ENCODE measurements at places on chromosomes 16 and 17. TPM values are rescaled to one million over a fixed set of nuclear protein-coding genes. Genes with fewer than 3 reads are reported as not detected.

SAP30BP gene
- total RNA-seq, result 72.5 TPM

GRCh38 chr17:21033350-21033749, 9.5 kb downstream of the USP22 start:
- DNase-seq, result no peak

GRCh38 chr17:45646288-45646988, 137.7 kb upstream of the CRHR1 start:
- DNase-seq, result no peak

DNA sequence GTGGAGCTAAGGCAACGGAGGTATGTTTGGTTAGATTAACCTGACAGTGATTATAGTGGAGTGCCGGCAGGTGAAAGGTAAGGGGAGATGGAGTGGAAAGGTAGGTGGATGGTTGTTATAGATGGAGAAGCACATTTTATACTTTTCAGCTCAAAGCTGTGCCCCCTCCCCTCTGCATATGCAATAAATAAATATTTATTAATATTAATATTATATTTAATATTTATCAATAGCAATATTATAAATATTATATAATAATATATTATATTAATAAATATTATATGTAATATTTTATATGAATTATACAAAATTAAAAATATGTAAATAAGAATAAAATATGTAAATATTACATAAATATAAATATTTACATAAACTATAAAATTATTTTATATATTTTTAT, 70.0 kb downstream of the WSCD1 start:
- DNase-seq, result no peak

WNT3 gene
- 0.39 TPM for total RNA-seq

DNA sequence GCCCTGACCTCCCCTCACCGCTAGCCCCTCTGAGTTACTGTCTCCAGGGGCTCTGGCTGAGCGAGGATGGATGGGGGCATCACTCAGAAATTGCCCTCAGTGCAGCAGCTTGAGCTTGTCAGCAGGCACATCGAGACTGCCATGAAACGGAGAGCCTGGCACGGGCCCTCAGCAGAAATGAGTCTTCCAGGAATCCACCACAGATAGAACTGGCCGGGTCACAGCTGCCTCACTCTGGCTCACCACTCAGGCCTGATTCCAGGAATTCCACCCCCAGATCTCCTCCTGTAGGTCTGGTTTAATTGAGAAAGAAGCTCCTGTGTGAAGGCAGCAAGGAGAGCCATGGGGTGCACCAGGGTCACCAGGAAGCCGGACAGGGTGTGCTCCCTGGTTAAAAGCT, 85.5 kb downstream of the GSG1L start:
- peak; percentile 14 for DNase-seq

- DNase-seq, result no peak
Measured at GRCh38 chr17:44170499-44171201, at the start of gene ASB16. TSS of gene ASB16 (plus strand) at chr17:44170704. CDS start at chr17:44170790, 86 bp downstream.

MYO15A gene
- total RNA-seq, result 0.75 TPM

PER1 gene
- 35.0 TPM for total RNA-seq

DNA sequence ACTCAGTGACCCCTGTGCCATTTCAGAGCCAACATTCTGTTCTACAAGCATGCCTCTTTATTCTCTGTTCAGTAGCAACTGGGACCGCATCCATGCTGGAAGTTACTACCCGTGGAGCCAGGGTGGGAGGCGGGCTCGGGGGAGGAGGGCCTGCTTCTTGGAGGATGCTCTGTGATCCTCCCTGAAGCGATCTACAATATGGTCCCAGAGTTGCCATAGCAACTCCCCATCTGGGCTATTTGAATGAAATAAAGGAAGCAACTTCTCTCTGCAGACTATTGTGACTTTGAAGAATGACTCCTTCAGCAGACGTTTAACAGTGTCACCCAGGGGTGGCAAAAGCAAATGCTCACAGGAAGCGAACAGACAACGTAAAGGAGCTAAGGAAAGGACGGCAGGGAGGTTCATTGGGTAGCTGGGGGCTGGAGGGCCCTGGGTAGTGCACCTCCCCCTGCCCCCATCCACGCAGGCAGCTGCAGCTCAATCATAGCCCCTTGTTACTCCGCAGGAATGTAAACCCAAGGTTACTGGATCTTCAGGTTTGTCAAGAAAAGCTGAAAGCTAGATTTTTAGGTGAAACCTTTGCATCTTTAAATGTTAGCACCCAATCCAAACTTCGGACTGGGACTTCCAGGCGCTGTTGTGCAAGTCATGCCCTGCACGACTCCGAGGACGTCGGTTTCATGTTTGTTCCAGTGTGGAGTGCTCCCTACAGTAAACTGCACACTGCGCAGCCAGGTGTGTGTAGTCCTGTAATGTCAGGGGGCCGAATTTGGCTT, 51.1 kb upstream of the MEAK7 start:
- DNase-seq, result no peak

DNA sequence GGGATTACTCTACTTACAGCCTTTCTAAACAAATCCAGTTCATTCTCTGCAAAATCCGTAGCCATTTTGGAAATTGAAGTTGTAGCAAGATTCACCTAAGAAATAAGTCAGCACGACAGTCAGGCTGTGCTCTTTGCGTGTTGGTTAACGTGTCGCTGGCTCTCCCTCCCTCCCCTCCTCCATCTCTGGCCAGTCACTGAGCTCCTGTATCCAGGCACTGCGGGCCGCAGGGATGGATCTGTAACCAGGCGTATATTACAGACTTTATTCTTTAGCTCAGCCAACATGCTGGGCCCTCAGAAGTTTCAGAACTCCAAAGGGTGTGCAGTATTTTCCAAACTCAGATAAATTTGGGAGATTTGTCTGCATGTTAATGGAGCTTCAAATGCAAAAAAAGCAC, 30.8 kb downstream of the KDM8 start:
- DNase-seq, result no peak

DNA sequence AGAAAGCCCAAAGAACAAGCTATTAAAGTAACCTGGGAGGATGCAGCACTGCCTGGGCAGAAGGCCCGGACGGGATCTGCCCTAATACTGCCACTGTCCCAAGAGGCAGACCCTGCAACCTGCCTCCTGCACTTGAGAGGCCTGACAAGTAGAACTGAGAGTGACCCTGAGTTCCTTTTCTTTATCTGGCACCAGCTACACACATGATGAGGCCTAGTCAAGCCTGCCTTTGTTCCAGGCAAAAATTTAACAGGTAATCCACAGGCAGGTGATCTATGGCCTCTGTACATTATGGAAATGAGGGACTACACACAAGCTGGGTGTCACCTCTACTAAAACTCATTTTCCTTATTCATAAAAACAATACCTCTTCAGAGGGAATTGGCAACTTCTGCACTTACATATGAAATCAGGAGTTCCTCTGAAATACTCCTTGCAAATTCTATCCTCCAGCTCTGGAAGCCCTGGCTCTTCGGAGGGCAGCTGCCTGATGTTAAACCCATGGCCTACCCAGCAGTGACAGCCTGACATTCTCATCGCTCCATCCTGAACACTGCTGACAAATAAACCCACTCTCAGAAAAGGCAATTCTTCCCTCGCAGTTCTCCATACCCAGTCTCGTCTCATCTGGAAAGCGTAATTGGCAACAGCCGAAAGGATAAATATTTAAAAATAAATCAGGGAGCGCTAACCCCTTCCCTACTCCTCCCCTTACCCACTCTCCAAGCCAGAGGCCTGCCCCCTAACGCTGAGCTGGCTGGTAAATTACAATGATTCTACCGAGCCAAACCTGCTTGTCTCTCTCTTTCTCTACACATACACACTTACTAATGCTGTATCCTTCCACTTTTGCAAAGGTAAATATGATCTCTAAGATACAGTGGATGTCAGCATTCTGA, 2.5 kb upstream of the ZFHX3 start:
- DNase-seq, result no peak

FN3K gene
- 48.3 TPM for total RNA-seq

GSDMA gene
- 0.58 TPM for total RNA-seq

DNA sequence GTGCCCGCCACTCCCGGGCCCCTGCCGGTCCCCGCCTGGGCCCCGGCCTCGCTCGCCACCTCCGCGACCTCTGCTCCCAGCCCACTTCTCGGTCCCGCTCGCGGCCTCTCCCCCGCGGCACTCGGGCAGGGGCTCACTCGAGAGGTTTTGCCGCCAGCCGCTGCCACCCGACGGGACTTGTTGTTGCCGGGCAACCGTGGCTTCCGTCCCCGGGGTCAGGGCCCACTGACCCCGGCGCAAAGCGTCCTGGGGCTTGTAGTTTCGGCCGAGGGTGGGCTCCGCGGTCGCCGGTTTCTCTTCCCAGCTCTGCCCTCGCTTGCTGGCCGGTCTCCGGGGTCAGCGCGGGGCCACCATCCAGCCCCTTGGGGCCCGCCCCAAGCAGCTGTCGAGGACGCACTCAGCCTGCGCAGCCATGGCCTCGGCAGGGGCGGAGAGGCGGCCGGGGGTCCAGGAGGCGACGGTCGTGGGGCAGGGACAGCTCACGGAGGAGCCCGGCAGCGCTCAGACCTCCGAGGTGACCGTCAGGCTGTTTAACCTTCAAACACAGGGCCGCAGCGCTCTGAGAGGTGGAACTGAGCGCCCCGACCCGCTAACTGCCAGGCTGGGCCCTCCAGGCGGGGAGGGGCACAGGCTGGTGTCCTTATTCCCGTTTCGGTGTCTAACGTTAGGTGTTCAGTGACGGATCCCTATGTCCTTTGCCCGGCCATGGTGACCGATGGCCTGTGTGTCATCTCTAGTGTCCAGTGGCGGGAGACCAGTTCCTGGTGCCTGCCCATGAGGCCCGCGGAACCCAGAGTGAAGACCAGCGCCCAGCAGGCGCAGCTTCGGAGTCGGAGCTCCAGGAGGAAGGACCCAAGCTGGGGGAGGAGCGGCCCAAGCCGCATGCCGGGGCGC, at the start of the genes C16orf86 and ENKD1:
TSS of gene C16orf86 (plus strand) at position 256 of the 894 bp plus-strand sequence. CDS start at position 413, 157 bp downstream.
TSS of gene ENKD1 (minus strand) at position 192 of the 894 bp plus-strand sequence. CDS start 308 bp downstream, outside the sequence.
- peak; percentile 88 for DNase-seq

SLC35G6 gene
- total RNA-seq, result not detected

DNA sequence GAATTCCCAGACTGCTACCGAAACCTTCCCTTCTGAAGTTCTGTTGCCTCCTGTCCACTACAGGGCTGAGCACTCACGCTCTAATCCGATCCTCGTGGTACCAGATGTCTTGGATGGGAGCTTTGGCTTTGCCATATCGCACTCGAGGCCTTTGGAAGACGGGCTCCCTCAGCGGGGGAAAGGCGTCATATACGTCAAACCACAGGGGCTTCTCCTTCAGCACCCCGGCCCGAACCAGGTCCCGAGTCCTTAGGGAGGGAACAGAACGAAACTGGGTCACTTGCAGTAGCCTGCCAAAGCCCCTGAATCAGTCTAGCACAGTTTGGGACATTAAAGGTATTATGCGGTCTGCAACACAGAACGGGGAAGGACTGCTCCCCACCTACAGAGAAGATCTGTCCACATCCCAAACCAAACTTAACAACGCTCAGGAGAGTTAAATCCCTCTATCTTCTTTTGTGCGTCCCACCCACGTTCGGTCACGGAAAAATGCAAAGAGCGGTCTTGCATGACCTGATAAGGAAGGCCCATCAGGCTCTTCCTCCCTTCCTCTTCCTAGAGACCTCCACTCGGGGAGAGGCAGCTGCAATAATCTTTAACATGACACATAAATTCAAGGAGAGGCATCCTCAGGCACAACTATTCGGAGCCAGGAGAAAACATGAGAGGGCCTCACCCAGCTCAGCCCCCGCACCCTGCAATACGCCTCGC, 526 bp downstream of the MRPS23 start:
- DNase-seq, result no peak

GRCh38 chr17:49746791-49747490, 17.0 kb downstream of the FAM117A start:
- DNase-seq, result no peak

PITPNM3 gene
- total RNA-seq, result 19.0 TPM

- DNase-seq, result no peak
Measured at GRCh38 chr16:11450136-11450535, 104.9 kb downstream of the RMI2 start.

- no peak for DNase-seq
Measured at GRCh38 chr17:36931096-36931696, 6.1 kb upstream of the LHX1 start.

AIPL1 gene
- total RNA-seq, result not detected

SBK1 gene
- total RNA-seq, result 0.58 TPM

MMP28 gene
- total RNA-seq, result 62.7 TPM

KRTAP4-5 gene
- total RNA-seq, result not detected

DNA sequence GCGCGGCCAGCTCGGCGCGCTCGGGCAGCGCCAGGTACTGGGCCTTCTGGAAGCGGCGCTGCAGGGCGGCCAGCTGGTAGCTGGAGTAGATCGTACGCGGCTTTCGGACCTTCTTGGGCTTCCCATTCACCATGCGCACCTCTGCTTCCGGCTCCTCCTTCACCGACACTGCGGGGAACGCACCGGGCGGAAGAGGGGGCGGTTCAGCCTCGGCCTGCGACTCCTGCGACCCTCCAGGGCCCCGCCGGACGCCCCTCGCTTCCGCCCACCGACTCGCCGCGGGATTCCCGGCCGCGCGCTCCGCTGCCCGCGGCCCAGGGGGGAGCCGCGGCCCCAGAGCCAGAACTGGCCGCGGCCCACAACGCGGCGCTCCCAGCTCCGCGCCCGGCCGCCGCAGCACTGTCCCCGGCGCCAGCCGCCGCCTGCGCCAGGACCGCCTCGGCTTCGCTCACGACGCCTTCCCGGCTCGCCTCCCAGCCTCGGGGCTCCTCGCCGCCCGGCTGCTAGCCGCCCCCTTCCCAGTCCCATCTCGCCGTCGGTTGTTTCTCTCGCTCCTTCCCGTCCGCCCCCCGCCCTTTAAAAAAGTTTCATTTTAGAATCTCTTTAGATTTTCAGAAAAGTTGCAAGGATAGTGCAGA, 1.5 kb downstream of the DLX3 start:
- peak; percentile 44 for DNase-seq

CSH2 gene
- total RNA-seq, result not detected

DNA sequence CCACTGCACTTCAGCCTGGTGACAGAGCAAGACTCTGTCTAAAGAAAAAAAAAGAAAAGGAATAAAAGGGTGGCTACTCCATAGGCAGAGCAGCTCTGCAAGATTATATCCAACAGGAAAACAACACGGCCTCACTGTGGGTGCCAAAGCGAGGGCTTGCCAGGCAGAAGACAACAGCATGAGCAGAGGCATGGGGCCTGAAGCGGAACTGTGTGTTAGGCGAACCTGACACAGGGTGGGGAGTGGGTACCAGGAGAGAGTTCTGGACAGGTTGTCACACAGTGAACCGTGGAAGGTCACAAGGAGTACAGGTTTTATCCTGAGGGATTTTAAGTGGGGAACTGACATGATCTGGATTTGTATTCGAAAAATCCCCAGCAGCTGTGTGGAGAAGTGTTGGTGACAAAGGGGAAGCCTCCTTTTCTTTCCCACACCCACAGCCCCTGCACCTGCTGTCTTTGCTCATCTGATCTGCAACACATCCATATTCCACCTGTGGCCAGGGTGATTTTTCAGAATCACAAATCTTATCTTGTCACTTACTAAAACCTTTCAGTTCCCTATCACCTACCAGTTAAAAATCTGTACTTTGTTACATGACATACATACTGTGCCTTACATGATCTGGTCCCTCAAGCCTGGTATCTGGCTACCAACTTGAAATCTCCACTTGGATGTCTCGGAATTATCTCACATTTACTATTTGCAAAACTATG, 23.2 kb upstream of the ARHGAP17 start:
- DNase-seq, result no peak

DNA sequence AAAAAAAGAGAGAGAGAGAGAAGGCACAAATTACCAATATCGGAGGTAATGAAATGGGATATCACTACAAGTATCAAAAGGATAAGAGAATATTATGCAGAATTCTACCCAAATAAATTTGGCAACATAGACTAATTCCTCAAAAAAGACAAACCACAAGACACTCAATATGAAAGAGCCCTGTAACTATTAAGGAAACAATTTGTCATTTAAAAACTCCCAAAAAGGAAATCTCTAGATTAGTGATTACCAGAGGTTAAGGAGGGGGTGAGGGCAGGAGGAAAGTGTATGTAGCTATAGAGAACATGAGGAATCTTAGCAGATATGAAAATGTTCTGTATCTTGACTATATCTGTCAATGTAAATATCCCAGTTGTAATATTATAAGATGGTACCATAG, 54.0 kb downstream of the CFDP1 start:
- no peak for DNase-seq

All from left colon (tissue), 2 donors.